Dermis microvascular lymphatic vessel endothelial cell (primary cell): ENCODE measurements at places on chromosomes 6 and 20.

DNA sequence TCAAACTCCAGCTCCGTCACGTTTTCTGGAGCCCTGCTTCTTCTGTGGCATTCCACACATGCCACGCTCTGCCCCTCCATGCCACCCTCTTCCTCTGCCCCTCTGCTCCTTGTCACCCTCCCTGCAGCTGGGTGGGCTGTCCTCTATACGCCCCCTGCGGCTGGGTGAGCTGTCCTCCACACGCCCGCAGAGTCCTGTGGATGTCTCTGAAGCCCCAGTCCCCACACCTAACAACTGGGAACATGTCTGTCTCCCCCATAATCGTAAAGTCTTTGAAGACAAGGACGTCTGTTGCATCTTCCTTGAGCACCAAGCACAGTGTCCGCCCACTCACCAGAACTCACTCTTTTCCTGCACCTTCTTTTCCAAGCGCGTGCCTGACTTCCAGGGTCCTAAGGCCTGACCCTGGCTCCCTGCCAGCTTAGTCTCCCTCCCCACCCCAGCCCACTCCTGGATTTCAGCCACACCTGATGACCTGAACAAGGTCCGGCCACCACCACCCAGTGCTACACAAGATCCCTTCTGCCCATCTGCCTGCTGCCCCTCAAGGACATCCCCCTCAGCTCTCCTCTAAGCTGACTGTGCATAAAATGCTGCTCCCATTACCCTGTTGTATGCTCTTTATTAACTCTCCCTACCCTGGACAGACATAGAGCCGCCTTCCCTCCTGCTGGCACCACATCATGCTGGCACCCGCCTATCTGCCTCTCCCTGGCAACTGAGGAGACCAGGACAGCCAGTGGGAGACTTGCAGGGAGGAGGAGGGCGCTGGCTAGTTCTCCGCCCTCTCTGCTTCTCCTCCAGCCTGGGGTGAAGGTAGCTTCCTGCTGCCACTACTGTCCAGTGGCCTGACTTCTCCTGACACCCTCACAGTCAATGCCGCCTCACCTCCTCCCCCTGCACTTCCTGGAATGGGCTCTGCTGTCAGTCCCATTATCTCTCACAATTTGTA, 10.7 kb upstream of the PRR18 start:
- no peak for DNase-seq

DNA sequence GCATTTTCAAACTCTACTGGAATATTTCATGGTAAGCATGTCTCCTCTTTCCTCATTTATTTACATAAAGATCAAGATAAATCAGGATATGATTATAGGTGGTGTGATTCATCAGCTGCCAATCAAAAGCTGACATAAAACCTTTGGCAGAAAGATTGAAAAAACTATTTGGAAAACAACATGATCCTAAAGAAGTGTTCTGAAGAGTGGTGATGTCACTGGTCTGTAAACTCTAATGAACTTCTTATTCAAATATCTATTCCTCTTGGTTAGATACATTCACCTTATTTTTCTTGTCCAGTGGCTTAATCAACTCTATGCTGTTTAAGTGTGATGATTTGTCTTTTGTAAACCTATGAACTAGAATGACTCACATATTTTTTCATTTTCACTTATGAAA, 535.5 kb upstream of the CITED2 start:
- DNase-seq = no peak

DNA sequence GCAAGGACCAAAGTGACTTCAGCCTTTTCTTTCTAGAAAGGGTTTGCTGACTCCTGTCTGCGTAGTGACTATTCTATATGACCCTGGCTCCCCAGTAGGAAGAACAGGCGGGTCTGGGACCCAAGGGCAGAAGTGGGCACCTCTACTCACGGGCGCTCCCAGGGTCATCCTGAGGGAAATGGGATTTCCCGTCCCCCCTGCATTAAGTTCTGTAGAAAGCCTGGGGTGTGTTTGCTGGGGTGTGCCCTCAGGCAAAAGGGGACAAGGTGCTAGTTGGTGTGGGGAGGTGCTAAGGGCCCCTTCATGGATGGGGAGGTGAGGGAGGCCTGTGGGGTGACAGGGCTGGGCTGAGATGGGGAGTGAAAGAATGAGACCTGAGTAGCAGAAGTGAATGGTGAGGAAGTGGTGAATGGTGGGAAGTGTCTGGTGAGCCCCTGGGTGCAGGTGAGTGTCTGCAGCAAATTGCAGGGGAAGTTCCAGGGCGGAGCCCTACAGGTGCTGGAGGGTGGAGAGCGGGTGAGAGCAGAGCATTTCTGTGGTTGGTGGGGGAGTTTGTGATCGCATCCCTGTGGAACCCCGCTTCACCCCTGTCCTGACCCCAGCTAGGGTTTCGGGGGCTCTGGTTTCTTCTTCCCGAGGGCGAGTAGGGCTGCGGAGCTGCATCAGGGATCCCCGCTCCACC, 21.1 kb downstream of the RAET1L start:
- no peak for DNase-seq

DNA sequence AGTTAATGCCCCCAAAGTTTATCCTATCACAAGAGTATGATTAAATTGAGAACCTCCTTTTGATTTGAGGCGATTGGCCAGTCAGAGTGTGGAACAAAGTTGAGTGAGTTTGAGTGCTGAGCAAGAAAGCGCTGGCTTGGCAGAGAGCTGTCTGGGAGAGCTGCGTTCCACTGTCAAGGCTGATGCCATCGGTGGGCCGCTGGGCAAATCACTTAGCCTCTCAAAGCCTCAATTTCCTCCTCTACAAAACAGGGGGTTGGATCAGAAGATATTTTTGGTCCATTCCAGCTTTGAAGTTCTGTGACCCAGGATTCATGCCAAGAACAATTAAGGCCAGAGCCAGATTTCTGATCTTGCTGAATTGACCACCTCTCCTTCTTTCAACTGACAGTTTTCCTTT, 60.2 kb downstream of the TMEM242 start:
- peak; percentile 28 for DNase-seq

DNA sequence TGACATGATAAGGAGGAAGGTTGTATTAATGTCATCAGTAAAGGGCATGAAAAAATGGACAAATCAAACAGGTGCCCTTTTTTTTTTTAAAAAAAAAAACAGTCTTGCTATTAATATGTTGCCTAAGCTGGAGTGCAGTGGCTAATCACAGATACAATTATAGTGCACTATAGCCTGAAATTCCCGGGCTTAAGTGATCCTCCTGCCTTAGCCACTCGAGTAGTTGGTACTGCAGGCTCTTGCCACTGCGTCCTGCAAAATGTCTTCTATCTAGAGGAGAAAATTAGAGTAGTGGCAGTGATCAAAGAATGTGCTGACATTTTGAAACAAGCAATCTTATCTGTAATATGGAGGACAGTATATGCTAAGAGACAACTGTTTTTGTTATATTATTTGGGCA, 127.7 kb downstream of the ASCC3 start:
- DNase-seq = no peak

DNA sequence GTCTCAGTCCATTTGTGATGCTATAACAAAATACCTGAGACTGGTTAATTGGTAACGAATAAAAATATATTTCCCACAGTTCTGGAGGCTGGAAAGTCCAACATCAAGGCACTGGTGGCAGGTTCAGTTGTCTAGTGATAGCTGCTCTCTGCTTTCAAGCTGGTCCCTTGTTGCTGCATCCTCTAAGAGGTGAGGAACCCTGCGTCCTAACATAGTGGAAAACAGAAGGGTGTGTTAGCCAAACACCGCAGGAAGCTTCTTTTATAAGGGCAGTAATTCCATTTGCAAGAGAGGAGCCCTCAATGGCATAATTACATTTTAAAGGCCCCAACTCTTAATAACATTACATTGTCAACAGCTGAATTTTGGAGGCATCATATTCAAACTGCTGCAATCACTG, 372.7 kb downstream of the ADGRB3 start:
- DNase-seq = no peak

DNA sequence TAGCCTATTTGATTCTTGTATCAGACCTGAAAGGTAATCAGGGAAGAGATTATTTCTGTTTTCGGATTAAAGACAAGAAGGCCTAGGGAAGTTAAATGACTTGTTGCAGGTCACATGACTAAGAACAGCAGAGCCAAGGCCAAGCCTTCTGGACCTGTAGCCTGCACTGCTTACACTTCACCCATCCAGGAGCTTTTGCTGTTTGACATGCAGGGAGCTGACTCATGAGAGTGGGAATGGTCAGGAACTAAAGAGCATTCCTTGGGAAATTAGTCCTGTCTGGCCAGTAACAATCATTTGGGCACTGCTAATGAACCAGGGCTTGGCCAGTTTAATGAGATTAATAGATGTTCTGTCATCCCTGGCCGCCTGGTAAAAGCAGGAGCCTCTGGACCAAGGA, 46.8 kb downstream of the EIF2S2 start:
- peak; percentile 9 for DNase-seq
